A549 treated with RU486 at 1 μM for 4 hours (cell line): ENCODE measurements at places on chromosomes 6 and 20. TPM values are rescaled to one million over a fixed set of nuclear protein-coding genes. Genes with fewer than 3 reads are reported as not detected.

Gene PMEPA1
- 195 to 491 TPM (median 365 TPM) in 5 replicates for total RNA-seq

Gene SGK2
- total RNA-seq: 10.2 to 11.0 TPM (median 10.6 TPM) in 5 replicates

Gene C2
- total RNA-seq: 0.15 to 0.45 TPM (median 0.35 TPM) in 5 replicates

Gene LINC00237
- total RNA-seq: not detected in 5 replicates

Gene OPRM1
- total RNA-seq: not detected in 5 replicates
